ENCODE measurements at places on chromosomes 7 and 10.

DNA sequence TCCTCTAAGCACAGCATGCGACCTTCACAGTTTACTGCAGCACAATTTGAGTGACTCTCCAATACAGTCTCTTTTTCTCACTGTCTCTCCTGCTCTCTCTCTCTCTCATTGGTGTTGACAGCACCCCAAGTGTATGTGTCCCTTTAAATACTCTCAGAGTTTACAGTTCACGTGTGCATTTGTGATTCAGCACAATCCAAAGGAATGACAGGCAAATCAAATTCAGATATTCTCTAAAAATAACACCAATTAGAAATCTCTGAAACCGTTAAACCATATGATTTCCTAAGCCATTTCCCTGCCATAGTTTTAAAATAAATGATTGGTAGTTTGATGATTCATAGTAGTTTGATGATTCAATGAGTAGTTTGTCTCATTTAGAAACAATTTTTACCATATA is 104.0 kb upstream of the GAD2 start:
- no peak for DNase-seq

GRCh38 chr7:112298543-112299100 is 92.1 kb downstream of the ZNF277 start:
- no peak for DNase-seq

DNA sequence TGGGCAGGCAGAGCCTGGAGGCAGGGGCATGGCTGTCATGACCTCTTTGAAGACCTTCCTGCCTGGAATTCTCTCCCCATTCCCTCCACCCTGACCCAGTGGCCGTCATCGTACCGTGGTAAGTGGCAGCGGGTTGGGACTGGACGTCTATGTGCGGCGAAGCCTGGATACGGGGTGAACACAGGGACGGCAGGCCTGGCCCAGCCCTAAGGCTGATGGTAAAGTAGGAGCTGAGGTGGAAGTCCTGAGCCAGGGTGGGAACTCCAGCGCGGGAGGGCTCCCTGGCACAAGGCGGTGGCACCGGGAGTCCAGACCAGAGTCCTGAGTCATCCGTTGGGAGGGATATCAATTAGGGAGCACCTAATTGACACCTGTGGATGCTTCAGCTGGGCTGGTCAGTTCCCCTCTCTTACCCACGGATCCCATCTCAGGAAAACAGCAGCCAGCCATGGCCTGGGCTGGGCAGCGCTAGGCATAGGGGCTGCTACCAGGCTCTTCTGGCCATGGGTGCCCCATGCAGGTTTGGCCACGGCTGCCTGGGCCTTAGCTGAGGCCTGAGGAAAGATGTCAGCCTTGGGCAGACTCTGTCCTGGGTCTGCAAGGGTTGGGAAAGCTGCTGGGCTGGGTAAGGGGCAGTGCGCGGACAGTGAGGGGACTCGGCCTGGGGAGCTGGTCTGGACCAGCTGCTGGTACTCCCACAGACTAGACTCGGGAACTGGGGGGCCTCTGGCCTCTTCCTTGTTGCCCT is 3.3 kb downstream of the PPIF start:
- DNase-seq: no peak

GRCh38 chr7:13077466-13077865 is 390.0 kb downstream of the ARL4A start:
- no peak for DNase-seq

- DNase-seq: no peak
Measured at GRCh38 chr7:70008466-70008865, 410.2 kb downstream of the AUTS2 start.

DNA sequence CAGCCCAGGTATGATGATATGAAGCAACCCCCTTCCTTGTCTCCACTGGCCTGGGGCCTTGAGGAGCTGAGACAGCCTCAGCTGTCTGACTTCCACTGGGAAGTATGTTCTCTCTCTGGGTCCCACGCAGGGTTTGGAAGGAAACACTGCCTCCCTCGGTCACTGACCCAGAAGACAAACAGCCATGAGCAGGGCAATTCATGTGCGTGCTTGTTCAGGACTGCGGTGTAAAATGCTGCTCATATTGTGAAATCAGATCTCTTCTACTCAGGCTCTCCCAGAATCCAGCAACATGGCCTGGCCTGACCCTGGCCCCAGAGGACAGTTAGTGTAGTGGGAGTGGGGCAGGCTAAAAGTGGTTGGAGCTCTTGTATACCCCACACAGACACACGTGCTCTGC is 2.8 kb downstream of the CLCN1 start:
- DNase-seq: no peak

DNA sequence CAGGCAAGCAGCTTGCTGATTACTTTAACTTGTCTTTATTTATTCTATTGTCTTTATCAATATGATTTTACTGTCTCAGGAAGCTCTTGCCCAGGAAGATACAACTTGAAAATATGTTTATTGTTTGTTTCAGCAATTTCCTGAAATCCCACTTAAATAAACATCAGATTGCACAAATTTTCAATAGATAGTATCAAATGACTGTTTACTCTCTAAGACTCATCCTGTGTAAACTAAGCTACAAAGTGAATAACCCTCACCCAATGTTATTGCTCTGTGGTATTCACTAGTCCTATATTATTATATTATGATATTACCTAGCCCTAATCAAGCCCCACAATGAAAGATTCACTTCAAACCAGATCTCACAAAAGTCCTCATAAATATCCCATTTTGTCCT is 130.4 kb upstream of the HPS1 start:
- DNase-seq: no peak

DNA sequence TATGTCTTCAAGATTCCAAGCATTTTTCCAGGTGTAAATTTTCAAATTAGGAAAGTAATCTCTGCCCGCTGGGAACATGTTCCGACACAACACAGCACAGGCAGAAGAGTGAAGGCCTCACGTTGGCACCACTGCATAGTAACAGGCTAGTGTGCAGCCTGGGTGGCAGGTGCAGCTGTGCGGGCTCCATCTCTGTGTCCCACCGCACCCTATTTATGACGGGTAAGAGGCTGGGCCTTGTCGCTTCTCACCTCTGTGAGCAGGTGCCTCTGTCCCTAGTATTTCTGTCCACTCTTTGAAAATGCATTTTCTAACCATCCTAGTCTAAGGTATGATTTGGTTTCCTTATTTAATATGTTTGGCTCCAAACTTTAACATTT is 24.1 kb downstream of the VIPR2 start:
- DNase-seq: no peak

DNA sequence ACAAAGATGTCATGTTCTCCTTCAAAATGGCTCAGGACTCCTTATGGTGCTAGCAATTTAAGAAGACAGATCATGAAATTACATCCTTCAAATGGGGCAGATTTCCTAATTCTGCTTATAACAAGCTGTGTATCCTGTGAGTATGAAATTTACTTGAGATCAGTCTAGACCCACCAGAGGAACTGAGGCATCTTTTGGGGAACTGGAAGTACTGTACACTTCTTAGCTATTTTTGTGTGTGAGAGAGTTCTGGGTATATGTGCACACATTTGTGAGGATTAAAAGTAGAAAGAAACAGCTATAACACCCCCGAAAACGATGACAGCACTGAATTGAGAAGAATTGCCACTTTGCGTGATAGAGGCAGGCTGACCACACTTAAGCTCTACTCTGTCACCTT is 187.0 kb upstream of the CCDC6 start:
- no peak for DNase-seq

DNA sequence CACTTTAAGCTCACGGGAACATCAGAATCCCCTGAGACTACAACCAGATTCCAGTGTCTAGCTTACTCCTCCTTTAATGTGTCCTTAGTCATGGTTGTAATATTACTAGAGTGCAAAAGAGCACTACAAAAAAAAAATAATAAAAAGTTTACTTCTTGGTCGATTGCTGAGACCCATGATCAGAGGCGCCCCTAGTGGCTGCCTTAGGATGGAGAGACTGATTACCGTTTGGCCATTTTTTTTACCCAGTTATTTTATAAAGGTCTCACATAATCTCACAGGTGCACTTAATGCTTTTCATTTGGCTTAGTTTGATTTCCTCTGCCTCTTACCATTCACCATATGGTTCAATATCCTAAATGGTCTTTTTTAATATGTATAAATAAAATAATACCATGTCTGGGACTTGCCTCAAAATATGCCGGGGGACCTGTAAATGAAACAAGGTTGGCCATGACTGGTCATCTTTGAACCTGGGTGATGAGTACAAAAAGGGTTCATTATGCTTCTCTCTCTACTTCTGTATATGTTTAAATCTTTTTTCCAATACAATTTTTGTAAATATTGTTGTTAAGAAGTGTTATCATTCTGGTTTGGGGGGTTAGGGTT is 331.5 kb upstream of the NFE2L3 start:
- DNase-seq: no peak

DNA sequence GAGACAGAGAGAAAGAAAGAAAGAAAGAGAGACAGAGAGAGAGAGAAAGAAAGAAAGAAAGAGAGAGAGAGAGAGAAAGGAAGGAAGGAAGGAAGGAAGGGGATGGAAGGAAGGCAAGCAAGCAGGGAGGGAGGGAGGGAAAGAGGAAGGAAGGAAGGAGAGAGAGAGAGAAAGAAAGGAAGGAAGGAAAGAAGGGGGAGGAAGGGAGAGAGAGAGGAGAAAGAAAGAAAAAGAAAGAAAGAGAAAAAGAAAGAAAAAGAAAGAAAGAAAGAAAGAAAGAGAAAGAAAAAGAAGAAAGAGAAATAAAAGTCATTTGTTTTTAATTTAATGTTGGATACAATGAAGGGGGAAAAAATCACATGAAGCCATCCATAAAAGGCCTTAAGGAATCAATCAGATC is 4.6 kb upstream of the RASSF4 start:
- no peak for DNase-seq

GRCh38 chr10:58714409-58714808 is 201.7 kb downstream of the BICC1 start:
- DNase-seq: no peak

DNA sequence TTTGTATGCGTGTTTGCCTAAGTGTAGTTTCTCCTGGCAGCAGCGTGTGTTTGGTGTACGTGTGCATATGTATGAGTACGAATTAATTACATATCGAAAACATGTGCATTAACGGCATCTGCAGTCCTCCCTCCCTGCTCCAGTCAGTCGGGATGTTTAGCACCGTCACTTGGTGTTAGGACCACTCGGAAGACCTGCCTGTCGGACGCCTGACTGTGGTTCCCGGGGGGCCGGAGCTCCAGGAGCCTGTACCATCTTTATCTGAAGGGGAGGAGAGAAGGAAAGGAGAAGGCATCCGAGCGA is 1.1 kb upstream of the CNTNAP2 start:
- DNase-seq: no peak

- DNase-seq: no peak
Measured at GRCh38 chr10:12348294-12348869, 965 bp upstream of the CAMK1D start.

GRCh38 chr10:14009371-14010100 is 321.2 kb downstream of the FRMD4A start:
- no peak for DNase-seq

DNA sequence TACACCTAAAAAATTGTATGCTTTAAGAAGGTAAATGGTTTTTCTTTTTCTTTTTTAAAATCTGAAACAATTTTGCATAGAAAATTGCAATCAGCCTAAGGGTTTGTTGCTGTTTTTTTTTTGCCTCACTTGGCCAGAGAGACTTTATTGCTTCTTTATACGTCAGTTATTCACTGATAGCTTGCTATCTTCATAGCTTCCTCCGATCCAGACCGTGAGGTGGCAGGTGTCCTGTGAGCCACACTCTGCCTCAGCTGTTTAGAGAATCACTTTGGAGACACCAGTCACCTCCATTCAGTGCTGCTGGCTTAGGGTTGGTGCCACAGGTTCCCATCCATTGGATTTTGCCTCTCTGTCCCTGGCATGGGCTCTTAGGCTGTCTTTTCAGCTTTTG is 68.0 kb downstream of the HHEX start:
- no peak for DNase-seq

GRCh38 chr7:143979359-143979758 is 20.8 kb upstream of the OR6B1 start:
- DNase-seq: no peak

DNA sequence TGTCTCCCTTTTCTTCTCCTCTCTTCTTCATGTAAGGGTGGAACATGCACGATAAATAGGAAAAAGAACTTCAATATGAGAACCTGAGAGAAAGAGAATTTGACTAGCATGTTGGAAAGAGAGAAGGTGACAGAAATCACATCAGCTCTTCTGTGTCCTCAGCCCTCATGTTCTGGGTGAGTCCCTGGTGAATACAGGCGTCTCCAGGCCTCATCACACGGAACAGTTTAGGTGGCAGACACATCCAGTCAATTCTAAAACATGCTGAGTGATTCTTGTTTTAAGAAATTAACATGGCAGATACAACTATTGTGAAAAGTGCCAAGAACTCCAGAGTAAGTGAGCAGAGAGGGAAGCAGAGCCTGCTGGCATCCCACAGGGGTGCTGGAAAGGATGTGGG is 96.1 kb downstream of the FAM107B start:
- no peak for DNase-seq

DNA sequence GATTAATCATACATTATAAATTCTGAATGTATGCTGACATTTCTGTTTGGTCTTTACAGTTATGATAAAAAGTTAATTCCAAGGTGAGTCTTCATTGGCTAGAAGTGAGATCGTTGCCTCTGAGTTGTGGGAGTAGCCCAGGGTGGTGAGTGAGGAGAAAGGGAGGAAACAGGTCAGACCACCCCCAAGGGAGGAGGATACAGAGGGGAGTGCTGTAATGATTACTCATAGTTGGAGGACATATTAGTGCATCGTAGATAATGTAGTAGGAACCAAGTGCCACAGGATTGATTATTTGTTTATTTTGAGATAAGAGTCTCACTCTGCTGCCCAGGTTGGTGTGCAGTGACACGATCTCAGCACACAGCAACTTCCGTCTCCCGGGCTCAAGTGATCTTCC is 672.2 kb downstream of the INHBA start:
- DNase-seq: no peak

DNA sequence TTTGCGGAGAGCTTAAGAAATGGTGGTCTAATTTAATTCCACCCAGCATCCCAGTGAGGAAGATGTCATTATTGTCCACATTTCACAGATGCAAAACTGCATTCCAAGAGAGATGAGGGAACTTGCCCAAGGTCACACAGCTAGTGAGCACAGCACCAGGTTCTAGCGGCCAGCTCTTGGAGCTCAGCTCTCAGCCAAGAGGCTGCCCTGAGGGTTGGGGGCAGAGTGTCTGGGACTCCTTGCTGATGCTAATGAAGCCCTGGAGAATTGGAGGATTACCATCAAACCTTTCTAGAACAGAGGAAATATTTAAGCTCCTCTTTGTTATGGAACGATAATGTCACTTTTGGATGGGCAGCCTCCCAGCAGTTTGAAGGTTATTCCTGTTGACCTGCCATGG is 48.0 kb downstream of the PLPP4 start:
- no peak for DNase-seq

- DNase-seq: peak; percentile 71
Measured at GRCh38 chr10:132418527-132419416, 21.8 kb downstream of the PWWP2B start.

DNA sequence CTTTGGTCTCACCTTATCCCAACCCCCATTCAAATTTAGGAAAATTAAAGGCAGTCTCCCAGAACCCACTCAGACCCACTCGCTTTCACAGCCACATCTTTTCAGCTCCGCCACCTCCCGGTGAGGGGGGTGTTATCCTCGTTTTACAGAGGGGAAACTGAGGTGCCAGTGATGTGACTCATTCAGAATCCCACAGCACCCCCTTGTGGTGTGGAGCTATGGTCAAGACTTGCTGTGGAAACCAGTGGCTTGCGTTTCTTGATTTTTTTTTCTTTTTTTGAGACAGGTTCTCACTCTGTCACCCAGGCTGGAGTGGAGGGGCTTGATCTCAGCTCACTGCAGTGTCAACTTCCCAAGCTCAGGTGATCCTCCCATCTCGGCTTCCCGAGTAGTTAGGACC is 27.6 kb downstream of the SLC35G1 start:
- peak; percentile 18 for DNase-seq

Data from SK-N-DZ (cell line).